Fibroblast of skin of scalp (primary cell): ENCODE measurements at places on chromosomes 11 and 22.

GRCh38 chr11:22633354-22633902 lies 7.8 kb upstream of the FANCF start:
- DNase-seq: no peak

DNA sequence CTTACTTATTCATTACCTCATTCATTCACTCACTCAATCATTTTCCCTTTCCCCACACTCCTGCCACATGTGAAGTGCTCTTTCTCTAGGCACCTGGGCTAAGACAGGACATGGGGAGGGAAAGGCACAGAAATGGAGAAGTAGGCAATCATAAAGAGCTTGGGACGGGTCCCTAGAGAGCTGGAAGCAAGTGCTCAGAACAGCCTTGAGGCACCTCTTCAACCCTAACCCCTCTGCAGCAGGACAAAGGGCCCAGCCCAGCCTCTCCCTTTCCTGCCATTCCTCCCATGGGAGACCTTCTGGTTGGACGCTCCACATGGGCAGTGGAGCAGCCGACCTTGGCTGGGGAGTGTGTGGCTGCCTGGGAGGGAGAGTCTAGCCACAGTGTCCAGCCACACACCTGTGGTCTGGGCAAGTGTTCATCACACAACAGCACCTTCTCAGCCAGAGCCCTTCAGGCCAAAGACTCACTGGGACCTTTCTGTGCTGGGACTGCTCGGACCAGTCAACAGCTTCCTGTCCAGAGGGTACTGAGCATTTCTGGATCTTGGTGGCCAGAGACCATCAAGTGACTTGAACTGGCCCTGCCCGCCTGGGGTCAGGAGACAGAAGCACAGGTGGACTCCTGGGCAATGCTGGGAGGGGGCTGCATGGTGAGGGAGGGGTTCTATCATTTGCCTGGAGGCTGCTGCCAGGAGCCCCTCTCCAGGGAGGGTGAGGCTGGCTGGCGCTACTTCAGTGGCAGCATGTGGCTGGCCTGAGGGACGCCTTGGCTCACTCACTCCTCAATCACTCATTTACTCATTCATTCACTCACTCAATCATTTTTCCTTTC lies 1.0 kb upstream of the MUC5AC start:
- no peak for DNase-seq

DNA sequence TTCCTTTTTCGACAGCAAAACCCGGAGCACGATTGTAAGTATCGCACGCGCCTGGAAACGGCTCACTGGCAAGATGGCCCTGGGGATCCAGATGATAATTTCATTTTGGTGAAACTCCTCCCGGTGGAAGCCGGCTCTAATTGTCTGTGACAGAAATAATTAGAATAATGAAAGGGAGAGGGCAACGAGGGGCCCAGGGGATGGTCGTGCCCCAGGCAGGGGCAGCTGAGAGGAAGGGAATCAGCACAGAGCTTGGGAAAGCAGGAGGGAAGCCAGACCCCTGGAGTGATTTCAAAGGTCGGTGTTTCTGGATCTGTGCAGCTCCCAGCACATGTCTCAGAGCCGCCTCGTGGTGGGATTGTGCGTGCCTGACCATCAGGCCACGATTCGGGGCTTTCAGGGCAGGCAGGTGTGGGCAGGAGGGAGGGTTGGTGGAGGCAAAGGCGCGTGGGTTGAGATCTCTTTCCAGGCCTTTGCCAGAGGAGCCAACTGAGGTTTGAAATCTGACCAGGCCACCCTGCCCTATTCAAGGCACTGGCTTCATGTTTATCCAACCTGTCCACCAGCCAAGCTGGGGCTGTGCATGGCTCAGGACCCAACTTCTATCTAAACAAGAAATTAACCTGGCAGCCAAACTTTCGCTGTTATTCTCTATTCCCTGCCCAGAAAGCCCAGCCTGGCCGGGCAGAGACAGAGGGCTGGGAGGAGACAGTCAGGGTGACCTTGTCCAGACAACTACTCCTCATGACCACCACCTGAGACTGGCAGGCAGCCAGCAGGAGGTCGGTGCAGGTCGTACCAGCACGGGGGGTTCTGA lies 27.8 kb downstream of the ANO1 start:
- no peak for DNase-seq

- no peak for DNase-seq
Observed at GRCh38 chr11:115162919-115163318, 341.3 kb downstream of the CADM1 start.

GRCh38 chr11:134556186-134556585 lies 144.1 kb upstream of the B3GAT1 start:
- DNase-seq: no peak

DNA sequence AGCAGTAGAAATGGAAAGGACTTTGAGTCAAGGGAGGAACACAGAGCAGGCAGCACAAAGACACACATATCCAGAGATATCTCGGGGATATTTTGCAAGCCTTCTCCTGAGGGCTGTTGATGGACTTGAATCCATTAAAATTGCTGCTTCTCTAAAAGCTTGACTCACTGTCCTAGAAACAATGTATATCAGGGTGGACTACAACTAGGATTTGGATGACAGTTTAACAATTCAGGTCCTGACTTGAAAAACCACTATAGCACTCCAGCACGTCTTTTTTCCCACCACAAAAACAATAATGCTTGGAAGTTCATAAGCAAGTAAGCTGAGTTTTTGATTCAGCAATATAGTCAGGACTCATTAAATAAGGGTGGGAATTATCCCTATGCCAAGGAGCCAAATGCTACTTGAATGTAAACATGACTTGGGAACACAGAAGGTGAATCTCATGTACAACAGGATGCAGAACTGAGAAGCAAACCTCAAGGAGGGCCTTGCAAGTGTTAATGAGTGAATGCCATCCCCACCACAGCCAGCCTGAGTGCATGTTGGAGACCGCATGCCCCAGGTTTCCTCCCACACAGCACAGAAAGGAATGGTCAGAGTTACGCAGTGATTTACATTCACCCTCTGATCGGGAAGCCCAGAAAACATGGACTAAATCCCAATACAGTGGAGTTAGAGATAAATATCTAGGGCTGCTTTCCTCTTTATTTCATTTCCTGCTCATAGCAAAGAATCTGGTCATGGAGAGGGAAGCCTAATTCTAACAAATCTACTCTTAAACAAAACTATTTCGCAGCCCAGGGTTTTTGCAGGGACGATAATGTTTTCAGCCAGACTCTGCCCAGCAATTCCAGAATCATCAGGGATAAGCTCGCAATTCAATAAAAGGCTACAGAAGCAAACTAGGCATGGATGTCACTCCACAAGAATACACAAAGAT lies 98.4 kb upstream of the OR9G4 start:
- DNase-seq: no peak

GRCh38 chr11:113119074-113119473 lies 157.9 kb downstream of the NCAM1 start:
- DNase-seq: no peak

DNA sequence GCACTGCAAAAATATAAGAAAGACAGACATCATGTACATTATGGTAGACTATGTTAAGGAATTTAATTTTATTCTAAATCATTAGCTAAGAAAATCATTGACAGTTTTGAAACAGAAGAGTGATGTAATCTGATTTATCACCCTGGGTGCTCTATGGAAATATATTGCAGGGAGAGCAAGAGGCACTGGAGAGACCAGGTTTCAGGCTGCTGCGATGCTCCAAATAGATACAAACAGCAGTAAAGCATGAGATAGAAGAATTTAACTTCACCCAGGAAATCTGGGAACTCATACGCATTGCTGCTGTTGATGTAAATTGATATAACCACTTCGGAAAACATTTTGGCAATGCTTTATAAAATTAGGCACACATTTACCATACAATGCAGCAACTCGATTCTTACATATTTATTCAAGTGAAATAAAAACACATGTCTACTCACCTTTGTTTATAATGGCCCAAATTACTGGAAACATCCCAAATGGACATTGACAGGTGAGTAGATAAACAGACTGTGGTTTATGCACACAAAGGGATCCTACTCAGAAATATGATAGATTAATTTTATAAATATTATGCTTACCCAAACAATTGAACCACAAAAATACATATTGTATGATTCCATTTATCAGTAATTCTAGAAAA lies 535.1 kb upstream of the CHORDC1 start:
- no peak for DNase-seq

GRCh38 chr11:33135216-33135615 lies 26.1 kb downstream of the CSTF3 start:
- peak; percentile 82 for DNase-seq

DNA sequence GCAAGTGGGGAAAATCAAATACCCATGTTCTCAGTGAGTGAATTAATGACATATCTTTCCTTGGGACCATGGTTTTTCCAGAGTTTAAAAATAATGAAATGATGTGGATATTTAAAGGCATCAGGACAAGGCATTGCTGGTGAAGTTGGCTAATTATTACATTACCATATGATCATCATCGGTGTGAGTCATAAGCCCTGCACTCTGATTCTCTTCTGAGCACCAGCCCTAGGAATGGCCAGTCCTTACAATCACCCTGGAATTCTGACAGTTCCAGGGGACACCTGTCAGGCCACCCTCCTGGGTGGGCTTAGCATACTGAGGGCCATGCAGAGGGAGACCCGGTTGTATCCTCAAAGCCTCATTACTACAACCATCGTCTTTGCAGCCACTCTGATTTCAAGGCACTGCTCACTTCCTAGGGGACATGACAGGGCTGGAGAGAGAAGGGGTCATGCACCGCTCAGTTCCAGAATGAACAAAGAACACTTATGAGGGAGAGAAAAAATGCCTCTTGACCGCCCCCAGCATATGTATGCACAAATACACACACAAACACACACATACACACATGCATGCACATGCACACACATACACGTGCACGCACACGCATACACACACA lies 365.0 kb downstream of the MIAT start:
- peak; percentile 5 for DNase-seq

DNA sequence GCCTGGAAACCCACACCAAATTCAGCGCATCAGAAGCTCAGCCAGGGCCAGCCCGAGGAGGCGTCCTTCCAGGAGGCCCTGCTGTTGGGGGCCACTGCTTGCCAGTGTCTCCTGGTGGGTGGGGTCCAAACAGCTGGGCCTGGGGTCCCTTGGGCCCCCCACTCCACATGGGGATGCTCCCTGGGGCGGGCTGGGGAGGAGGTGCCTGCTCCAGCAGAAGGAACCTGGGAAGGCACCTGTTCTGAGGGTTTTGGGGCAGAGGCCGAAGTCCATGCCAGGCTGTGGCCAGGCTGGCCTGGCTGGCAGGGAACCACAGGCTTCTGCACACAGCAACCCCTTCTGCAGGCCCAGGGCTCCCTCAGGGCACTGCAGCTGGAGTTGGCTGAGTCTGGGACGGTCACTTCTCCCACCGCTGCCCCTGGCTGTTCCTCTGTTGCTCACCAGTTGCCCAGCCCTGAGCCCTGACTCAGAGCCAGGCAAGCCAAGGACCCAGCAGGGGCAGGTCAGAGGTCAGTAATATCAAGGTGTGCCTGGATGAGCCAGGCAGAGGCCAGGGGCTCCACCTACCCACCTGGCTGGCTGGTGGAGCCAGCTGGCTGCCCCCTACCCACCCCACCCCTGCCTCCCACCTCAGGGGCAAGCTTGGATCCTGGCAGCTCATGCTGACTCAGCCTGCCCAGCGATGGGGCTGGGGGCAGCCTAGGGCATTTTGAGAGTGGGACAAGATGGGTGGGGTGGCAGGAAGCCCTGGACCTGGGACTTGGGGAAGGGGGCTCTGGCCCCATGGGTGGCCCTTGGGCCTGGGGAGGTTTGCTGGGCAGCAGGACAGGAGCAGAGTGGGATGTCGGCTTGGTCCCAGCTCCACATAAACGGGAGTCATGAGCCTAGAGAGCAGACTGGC lies 12.0 kb upstream of the PHLDA2 start:
- DNase-seq: no peak

DNA sequence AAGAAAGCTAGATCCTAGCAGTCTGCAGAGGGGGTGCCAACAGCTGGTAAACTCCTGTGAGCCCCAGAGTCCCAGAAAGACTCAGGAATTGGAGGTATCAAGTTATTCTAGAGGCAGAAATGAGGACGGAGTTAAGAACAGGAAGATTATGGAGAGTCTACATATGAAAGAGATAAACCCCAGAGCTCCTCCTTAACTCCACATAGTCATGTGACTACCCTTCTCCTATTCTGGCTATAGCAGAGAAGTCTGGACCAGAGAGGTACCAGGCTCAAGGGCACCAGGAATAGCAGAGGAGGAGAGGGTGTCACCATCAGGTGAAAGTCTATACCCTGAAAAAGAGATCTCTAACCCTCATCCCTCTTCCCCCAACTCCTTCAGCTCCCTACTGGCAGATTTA lies 29.6 kb downstream of the SCUBE2 start:
- DNase-seq: no peak

DNA sequence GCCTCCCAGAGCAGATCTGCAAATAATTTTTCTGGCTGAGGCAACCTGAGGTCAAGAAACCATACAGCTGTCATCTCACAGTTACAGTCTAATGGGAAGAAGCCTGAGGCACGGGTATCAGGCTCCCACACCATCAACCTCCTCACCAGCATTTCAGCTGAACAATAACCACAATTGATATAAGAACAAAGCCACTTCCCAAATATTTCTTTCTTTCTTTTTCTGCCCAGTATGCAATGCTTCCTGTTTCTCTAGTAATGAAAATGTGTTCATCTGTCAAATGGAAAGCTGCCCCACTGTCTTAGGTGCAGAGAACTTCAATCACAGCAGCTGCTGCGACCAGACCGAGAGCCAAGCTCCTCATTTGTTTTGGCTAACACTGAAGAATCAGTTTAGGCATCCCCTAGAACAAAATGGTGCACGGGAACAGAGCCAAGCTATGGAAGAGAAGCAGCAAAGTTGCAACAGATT lies 108.4 kb downstream of the BLID start:
- no peak for DNase-seq

DNA sequence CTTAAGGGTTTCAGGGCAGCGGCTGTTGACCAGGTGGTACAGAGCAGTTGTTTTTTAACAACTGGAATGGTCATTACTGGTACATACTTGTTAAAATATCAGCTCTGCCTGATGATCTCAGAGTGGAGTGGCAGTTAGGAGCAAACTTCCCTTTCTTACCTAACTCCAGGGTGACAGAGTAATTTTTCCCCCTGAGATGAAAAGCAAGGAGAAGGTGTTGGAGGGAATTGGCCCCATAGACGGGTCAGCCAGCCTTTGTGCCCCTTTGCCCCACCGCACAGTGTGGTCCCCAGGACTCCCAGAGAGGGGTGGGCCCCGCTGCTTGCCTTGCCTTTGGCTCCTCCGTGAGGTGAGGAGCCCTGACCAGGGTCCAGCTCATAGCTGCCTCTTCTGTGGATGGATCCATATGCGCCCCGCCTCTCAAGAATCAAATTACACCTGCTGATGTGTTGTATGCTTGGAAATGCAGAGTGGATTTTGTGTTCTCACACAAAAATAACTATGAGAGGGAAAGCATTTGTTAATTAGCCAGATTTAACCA lies 27.0 kb upstream of the SORL1-AS1 start:
- DNase-seq: no peak

GRCh38 chr22:35219012-35219411 lies 38.3 kb upstream of the HMGXB4 start:
- peak; percentile 67 for DNase-seq

DNA sequence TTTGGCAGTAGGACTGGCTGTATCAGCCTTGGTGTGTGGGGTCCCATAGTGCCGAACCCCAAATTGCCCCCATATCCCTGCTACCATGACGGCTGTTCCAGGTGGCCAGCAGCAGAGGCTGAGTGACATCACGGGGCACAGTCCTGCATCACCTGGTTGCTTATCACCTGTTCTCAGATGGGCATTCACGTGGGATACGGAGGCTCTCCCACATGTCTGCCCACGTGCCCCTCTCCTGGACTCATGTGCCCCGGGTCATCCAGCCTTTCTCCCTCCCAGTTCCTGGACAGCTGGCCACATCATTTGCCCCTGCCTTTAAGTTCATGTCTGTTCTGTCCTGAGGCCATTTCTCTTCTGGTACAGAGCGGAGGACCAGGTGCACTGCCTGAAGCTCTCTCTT lies 431.0 kb upstream of the B3GAT1 start:
- DNase-seq: no peak

- no peak for DNase-seq
Observed at GRCh38 chr11:46712874-46713576, 6.0 kb upstream of the F2 start.
